ENCODE measurements at places on chromosomes 5 and 9. TPM values are rescaled to one million over a fixed set of nuclear protein-coding genes. Genes with fewer than 3 reads are reported as not detected.

The PLAC8L1 gene
- not detected for total RNA-seq

The ROPN1L gene
- total RNA-seq = 1.4 TPM

The ECSCR gene
- 37.5 TPM for total RNA-seq

The IL4 gene
- total RNA-seq = not detected

The RFESD gene
- 0.88 TPM for total RNA-seq

The TRIP13 gene
- total RNA-seq = 0.79 TPM

The LPAR1 gene
- total RNA-seq = 25.1 TPM

The SOWAHA gene
- total RNA-seq = not detected

The PCDHAC1 gene
- total RNA-seq = 1.1 TPM

The ADAMTSL2 gene
- total RNA-seq = 1.1 TPM

The PCDHB7 gene
- 3.3 TPM for total RNA-seq

The SLC6A19 gene
- not detected for total RNA-seq

GRCh38 chr5:78758169-78758839 is 109.7 kb upstream of the LHFPL2 start:
- no peak for DNase-seq

DNA sequence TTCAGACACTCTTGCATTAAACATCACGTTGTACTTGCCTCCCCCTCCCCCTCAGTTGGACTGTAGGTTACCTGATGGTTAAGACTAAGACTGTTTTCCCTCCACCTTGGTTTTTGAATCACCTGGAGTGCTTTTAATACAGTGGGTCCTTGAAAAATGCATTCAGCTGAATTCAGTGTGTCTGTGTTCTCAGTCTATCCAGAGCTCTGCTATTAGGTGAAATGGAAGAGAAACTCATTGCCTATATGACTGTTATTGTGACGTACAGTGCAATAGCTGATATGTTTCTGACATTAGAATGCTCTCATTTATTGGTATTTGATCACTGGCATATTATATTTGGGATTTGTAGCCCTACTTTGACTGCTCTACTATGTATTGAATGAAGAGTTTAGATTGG is 108.5 kb downstream of the F2RL2 start:
- no peak for DNase-seq

DNA sequence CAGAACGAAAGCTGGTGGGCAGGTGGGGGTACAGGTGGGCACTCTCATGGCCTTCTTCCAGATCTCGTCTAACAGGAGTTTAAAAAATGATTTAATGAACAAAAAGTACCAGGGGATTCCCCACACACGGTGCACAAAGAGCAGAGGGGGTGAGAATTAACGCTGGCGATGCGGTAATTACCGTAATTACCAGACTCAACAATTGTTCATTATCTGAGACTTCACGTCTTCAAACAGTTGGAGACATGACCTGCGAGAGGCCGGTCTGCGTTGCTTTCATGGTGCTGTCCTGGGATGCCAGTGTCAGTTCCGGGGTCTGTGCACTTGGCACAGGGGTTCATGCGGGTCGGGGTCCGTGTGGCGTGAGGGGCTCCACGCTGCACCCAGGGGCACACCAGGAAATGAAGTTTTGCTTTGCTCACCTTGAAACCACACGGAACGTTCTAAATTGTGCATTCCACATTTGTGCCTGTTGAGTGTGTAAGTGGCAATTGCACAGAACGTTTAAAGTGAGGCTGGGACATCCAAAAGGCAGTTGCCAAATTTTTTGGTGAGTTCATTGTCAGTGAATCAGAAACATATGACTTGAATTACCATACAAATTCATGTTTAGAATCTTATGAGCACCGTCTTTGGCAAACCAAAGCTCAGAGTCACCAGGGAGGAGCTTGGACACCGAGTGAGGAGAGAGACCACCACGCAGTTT is 256.4 kb upstream of the IRX1 start:
- DNase-seq = no peak

GRCh38 chr9:14418301-14418940 is 104.5 kb upstream of the NFIB start:
- no peak for DNase-seq

- DNase-seq = no peak
These were observed 157.7 kb downstream of the PARP8 start for GRCh38 chr5:50824109-50824508.

DNA sequence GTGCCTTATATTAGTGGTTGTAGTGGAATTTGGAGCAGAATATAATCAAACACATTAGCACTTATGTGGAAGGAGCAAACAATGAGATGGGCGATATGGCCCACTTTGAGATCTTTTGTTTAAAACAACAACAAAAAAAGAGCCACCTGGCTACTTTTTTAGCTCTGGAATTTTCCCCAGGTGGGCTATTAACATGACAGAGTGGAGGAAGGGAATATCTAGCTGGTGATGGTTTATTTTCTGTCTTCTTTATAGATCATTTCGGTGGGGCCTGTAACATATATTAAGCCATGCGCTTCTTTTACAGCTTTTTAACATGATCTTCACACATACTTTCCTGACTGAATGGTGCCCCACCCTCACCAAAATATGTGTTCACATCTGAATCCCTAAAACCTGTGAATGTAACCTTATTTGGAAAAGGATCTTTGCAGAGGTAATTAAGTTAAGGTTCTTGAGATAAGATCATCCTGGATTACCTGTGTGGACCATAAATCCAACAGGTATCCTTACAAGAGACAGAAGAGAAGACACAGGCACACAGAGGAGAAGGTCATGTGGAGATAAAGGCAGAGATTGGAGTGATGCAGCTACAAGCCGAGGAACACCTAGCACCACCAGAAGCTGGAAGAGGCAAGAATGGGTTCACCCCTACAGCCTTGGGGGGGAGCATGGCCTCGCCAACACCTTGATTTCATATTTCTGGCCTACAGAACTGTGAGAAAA is 16.6 kb upstream of the ENTREP1 start:
- DNase-seq = no peak

DNA sequence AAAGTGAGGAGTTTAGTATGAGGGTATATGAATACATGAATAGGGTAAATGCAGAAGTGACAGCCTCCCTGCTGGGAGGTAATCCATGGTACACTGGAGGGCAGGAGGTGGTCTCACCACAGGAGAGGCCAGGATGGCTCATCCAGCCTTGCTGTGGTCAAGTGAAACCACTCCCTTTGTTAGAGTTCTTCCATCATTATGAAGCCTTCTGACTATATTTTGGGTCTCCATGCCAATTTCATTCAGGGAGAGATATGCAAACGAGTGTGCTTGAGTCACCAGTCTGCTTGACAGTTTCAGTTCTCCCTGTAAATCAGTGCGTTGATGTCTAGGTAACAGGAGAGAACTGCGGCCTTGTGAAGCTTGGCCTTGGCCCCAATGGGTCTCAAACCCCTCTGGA is 16.4 kb downstream of the PPP3R2 start:
- no peak for DNase-seq

- DNase-seq = no peak
These were observed 1.8 kb upstream of the PAXX start for GRCh38 chr9:136990242-136990911.

GRCh38 chr5:37721447-37721871 is 118.4 kb downstream of the GDNF start:
- DNase-seq = no peak

DNA sequence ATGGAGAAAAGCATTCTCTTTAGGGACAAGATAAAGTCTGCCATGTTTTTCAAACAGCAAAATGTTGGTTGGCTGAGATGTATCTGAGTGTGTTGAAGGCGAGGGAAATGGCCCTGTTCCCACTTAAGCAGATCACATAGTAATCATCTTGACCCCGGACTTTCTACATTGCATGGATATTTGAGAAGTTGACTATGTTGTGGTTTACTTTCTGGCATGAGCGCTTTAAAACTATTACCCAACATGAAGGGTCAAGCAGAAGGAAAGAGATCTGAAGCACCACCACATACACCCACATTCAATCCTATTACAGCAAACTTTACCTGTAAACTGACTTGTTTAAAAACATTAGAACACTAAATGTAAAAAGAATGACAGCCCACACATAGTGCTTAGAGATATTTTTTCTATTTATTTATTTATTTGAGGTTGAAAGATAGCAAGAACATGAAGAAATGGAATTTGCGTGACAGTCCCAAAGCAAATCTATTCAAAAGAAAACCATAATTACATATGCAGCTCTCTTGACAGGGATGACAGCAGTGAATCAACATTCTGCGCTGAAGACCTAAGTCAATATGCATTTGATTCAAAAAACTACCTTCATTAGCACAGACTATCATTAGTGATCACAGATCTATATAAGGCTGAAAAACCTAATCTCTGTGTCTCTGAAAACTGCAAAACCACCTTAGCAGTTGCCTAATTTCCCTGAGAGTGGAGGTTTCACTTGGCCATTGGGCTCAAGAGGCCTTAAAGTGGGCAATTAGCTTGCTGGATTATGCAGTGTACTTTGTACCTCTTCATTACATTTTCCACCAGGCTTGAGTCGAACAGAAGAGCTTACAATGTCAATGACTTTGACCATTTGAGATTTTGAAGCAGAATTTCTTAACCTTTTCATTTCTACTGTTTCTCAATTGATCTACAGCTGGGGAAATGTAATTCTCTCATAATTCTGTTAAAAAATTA is 195.0 kb downstream of the PDE4D start:
- no peak for DNase-seq

GRCh38 chr9:95078511-95078910 is 239.0 kb downstream of the FANCC start:
- no peak for DNase-seq

- DNase-seq = no peak
These were observed 286.9 kb downstream of the FBXL7 start for GRCh38 chr5:15786884-15787283.

DNA sequence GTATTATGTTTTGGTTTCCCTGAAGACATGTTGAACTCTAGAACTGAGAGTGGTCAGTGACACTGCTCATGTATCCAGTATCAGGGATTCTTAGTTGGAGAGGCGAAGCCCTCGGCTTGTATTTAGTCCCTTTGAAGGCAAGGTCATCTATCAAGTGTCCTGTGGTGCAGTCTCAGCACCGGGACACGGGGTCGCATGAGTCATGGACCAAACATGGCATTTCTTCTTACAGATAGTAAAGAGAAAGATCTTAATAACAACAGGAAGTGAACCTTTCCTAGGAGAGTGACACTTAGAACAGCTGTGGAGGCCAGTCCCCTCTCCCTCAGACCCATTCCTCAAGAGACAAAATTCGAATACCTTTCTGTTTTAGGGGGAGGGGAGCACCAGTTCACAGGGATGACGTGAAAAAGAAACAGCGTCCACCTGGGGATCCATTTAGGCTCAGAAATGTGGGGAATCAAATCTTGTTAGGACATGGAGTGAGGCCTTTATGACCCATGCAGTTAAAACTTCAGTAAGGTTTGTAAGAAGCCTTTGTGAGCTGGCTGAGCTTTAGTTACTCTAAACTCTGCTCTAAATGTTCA is 86.5 kb downstream of the ADGRV1 start:
- no peak for DNase-seq

GRCh38 chr9:33297432-33297831 is 7.1 kb downstream of the NFX1 start:
- no peak for DNase-seq

DNA sequence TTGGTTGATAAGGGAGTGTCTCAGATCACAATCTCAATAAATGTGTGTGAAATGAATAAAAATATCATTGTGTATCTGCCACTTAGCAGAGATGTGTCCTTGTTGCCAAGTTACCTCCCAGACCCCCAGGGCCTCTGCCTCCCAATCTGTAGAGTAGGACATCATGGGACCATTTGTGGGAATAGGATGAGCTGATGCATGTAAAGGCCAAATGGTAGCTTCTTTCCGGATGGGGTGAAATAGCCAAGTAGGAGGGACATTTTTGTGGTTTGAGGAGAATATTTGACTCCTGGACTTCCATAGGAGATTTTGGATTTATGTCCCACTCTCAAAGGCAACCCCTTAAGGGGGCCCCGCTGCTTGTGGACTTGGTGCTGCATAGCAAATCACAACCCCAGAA is 82.6 kb upstream of the HRH2 start:
- no peak for DNase-seq

- no peak for DNase-seq
These were observed 592.2 kb upstream of the ZNF608 start for GRCh38 chr5:125338440-125339174.

- DNase-seq = no peak
These were observed 2.0 kb downstream of the AK3 start for GRCh38 chr9:4738866-4739586.

DNA sequence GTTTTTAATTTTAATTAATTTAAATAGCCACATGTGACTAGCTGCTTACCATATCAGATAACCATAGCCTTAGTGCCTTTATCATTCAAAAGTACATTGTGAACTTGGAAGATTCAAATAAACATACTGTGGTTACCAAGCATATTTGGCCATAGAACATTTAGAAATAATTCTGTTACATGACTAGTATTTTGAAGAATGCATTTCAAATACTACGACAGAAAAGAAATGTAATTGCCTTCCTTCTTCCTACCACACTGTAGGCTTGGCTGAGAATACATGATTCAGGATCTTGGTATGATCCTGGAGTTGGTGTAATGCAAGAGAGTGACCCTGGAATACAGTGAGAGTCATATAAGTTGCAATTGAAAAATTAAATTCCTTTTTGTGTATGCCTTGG is 109.7 kb upstream of the PCA3 start:
- no peak for DNase-seq

DNA sequence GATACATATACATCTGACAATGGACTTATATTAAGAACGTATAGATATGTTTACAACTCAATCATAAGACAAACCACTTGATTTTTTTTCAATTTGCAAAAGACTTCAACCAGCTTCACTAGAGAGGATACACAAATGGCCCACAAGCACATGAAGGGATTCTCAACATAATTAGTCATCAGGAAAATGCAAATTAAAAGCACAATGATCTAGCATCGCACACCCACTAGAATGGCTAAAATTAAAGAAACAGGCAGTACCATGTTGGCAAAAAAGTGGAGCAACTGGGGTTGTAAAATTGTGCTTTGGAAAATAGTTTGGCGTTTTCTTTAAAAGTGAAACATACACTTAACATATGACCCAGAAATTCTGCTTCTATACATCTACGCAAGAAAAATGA is 80.0 kb upstream of the TRIO start:
- DNase-seq = no peak

DNA sequence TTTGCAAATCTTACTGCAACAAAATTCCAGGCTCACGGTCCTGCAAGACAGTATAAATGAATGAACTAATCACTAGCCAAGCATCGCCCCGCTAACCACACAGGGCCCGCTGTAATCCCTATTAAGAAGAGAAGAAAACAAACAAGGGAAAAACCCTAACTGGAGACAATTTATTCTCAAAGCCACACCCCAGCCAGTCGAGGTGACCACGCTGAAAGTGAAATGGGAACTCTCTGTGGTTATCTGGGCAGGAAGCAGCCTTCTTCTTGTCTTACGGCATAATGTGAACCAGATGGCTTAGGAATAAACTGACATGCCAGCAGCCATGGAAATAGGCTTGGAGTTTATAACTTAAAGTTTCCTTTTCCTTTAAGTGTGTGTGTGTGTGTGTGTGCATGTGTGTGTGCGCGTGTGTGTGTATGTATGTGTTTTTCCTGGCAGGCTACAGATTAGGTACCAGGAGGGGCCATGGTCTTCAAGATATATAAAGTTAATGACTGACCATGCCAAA is 120.2 kb downstream of the SEMA6A start:
- no peak for DNase-seq
